ENCODE measurements at places on chromosomes 5 and 9.

- no peak for DNase-seq
Measured at GRCh38 chr9:133897675-133898074, 94.4 kb downstream of the VAV2 start.

- DNase-seq, result no peak
Measured at GRCh38 chr5:177985430-177986040, 10.5 kb downstream of the PROP1 start.

DNA sequence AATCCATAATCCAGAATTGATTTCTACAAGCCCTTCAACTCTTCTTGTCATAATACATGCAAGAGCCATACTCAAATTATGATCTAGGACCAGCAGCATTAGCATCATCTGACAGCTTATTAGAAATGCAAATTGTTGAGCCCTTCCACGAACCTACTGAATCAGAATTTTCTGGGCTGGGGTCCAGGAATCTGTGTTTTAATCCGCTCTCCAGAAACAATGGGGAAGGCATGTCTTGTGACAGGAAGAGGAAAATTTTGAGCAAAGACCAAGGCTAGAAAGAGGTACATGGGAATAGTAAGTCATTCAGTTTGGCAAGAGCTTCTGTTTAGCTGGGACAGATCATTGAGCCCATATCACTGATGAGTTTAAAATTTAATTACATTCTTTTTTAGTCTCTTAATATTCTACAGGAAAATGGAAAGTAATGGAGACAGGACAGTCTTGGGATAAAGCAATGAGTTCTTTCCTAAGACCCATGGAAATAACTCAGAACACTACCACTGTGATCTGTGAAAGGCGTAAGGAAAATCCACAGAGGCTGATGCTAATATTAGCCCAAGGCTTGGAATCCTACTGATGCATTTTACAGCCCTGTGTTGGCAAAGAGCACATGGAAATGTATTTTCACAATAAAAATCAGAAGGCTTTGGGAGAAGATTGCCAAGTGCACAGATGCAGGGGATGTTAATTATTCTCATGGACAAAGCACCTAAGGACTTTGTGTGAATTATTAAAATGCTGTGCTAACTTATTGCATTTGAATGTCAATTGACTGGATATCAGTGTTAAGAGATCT is 73.7 kb upstream of the STK32A start:
- DNase-seq, result no peak

- no peak for DNase-seq
Measured at GRCh38 chr5:174503461-174504265, 220.7 kb upstream of the MSX2 start.

DNA sequence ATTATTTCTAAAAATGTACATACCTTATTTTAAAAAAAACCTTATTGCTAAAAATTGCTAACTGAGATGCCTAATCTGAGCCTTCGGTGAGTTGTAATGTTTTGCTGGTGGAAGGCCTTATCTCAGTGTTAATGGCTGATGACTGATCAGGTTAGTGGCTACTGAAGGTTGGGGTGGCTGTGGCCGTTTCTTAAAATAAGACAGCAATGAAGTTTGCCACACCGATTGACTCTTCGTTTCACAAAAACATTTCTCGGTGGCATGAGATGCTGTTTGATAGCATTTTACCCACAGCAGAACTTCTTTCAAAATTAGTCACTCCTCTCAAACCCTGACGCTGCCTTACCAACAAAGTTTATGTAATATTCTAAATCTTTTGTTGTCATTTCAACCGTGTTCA is 14.7 kb downstream of the CENPK start:
- DNase-seq, result no peak

- DNase-seq, result no peak
Measured at GRCh38 chr5:91016954-91017700, 366.0 kb downstream of the ARRDC3 start.

- no peak for DNase-seq
Measured at GRCh38 chr5:110356677-110357076, 369.8 kb downstream of the TMEM232 start.

GRCh38 chr9:132190966-132191365 is 29.1 kb downstream of the NTNG2 start:
- DNase-seq, result no peak

DNA sequence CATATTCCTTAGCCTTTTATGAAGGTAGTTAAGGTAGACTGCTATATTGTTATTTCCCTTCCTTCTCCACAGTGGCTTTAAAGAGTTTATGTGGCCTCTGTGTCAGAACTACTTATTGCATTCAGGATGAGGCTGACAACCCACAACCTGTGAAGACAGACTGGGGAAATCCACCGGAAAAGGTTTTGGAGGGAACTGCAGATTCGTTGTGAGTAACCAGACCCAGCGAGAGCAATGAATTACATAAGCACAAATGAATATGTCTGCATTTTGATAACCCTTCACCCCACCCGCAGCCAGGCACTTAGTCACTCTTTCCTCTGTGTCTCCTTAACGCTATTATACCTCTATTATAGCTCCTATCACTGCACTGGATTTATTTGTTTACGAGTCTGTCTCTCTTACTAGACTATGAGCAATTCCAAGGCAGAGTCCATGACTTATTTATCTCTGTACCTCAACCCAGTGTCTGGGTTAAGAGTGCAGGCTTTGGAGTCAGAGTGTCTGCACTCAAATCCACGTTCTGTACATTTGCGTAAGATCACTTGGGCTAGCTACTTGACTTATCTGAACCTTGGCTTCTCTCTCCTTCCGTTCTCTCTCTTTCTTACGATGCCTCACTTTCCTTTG is 19.2 kb downstream of the KCTD16 start:
- DNase-seq, result no peak

GRCh38 chr5:148214665-148215185 is 11.9 kb downstream of the SPINK6 start:
- no peak for DNase-seq

- no peak for DNase-seq
Measured at GRCh38 chr5:17042041-17042440, 106.0 kb upstream of the MYO10 start.

- DNase-seq, result no peak
Measured at GRCh38 chr9:123309611-123310010, 41.2 kb upstream of the STRBP start.

DNA sequence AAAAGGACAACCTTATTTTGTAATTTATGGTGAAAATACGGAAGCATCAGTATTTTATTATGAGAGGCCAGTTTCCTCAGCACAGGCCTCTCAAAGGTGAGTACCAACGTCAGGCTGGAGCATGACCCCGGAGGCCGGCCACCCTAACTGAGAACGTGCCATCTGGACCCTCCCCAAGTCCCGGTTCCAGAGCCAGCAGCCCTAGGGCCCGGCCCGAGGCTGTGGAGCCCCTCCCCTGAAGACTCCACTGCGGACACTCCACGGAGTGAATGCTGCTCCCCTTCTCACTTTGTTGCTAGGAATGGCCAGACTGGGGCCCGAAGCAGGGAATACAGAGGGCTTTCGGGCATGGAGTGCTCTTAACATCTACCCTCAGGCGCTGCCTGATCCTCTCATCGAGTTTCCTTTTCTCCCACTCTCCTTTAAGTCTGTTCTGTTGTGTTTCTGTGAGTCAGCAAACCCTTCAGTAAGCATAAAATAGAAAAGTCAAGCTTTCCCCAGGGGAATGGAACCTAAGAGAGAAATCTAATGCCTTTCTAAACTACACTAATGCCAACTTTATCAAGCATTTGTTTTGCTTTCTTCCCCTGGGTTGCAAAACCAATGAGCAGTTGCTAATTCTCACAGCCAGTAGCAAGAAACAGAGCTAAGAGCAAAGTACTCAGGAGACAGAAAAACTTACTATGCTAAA is 4.5 kb downstream of the BRD9 start:
- DNase-seq, result no peak

GRCh38 chr9:13841746-13842462 is 472.0 kb downstream of the NFIB start:
- DNase-seq, result no peak

GRCh38 chr5:109744261-109744660 is 54.5 kb downstream of the MAN2A1 start:
- no peak for DNase-seq

- no peak for DNase-seq
Measured at GRCh38 chr5:168822248-168822744, 243.1 kb upstream of the PANK3 start.

- no peak for DNase-seq
Measured at GRCh38 chr9:120151806-120152205, 428.2 kb downstream of the CDK5RAP2 start.

DNA sequence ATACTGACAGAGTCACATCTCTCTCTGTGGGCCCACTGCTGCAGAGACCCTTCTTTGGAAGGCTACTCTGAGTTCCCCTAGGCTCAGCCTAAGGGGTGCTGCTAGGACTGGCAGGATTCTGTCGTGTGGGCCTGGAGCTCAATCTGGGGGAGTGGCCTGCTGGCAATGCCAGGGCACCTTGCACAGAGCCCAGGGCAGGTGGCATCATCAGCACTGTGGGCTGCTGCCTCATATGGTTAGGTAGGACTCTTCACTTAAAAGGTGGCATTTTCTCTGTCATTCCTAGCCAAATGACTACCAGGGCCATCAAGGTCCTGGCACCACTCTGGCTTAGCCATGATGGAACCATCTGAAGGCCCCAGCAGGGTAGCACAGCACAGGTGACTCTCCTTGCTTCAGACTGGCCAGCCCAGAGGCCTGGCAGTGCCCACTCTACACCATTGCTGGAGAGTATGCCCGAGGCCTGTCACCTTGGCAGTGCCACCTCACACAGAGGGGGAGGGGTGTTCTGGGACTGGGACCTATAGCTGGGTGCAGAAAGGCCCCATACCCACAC is 21.9 kb downstream of the PITX1 start:
- no peak for DNase-seq

- DNase-seq, result no peak
Measured at GRCh38 chr5:122937914-122938313, 92.5 kb downstream of the SNX24 start.

- no peak for DNase-seq
Measured at GRCh38 chr9:113990975-113991471, 87.1 kb downstream of the AMBP start.

GRCh38 chr5:151886546-151887275 is 37.9 kb downstream of the GLRA1 start:
- no peak for DNase-seq

DNA sequence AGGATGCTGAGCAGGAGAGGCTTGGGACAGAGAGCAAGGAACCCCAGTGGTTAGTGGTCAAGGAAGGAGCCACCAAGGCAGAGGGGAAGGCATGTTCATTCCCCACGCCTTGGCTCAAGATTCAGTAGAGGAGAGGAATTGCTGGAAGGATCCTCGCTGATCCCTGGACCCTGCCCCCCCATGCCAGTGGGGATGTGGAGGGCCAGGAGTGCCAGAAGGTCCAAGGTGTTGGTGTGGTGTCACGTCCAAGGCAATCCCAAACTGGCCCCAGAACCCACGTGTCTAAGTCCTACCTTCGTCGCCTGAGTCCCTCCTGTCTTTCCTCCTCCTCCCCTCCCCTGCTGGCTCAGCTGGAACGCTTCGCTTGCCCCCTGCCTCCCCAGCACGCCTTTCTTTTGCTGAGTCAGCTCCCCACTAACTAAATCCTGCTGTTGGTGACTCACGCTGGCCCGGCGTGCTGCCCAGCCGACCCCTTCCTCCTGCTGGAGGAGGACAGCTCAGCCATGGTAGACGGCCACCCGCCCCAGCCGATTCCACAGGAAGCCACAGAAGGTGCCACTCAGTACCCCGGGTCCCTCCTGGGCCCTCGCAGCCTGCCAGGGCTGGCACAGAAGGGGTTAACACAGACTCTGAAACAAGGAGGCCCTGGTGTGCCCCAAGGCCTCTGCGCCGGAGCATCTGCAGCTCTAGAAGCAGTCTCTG is 37.6 kb upstream of the ORM1 start:
- no peak for DNase-seq

DNA sequence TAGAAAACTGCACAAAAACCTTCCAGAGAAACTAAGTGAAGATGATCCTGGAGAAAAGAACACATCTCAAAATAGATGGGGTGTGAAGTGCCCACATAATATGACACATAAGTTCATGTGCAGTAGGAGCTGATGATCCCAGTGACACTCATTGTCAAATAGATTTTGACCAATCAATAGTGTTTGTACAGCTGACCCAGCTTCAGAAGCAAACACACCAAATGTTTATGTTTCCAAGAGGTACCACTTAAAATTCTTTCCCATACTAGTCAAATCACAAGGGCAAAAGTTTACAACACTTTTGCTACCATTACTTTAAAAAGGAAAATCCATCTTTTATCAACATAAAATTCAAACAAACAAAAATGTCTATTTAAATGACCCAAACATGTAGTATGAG is 175.0 kb downstream of the MLLT3 start:
- DNase-seq, result no peak

- DNase-seq, result no peak
Measured at GRCh38 chr5:42875785-42876374, 64.2 kb upstream of the SELENOP start.

- DNase-seq, result no peak
Measured at GRCh38 chr5:96703384-96703920, 41.3 kb downstream of the CAST start.

- DNase-seq, result no peak
Measured at GRCh38 chr9:133758228-133758627, 20.1 kb upstream of the SARDH start.

DNA sequence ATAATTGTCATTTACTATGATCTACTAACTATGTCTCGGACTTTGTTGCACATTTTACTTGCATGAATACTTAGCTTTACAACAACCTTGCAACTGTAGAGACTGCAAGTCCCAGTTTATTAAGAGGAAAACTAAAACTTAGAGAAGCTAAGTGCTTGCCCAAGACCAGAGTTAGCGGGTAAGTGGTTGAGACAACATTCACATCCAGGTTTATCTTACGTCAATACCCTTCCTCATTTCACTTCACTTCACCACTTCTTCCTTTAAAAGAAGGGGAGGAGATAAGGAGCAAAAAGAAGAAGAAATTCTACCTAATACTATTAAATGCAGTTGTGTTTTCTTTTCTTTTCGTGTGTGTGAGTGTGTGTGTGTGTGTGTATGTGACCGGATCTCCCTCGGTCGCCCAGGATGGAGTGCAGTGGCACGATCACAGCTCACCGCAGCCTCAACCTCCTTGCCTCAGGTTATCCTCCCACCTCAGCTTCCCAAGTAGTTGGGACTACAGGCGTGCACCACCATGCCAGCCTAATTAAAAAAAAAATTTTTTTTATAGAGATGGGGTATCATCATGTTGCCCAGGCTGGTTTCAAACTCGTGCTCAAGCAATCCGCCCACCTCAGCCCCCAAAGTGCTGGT is 37.4 kb downstream of the MEGF9 start:
- DNase-seq, result no peak

DNA sequence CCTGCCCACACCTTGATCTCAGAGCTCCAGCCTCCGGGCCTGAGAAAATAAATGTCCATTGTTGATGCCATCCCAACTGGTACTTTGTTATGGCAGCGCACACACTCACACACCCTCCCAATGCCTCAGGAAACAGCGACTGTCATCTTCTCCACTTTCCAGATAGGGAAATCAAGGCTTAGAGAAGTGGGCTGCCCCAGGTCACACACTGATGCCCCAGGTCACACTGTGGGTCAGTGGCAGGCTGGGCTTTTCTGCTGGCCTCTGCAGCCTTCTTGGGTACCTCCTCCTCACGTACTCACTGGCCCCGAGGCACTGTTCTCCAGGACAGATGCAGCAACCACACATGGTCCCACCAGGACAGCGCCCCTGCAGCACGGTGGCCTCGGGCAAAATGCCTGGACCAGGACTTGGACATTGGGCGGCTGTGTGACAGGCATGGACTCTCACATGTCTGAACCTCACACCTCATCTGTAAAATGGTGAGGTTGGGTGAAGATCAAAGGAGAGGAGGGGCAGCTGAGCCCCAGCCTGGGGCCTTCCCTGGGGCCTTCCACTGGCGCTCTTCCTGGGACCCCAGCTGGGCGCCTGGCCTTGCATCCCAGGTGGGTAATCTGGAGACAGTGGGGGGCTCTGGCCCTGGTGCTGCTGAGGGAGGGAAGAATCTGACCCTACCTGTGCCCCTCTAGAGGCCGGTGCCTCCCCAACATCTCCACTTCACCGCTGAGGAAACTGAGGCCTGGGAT is 156.0 kb downstream of the COL23A1 start:
- DNase-seq, result no peak
